ENCODE measurements at places on chromosomes 6 and 20.

DNA sequence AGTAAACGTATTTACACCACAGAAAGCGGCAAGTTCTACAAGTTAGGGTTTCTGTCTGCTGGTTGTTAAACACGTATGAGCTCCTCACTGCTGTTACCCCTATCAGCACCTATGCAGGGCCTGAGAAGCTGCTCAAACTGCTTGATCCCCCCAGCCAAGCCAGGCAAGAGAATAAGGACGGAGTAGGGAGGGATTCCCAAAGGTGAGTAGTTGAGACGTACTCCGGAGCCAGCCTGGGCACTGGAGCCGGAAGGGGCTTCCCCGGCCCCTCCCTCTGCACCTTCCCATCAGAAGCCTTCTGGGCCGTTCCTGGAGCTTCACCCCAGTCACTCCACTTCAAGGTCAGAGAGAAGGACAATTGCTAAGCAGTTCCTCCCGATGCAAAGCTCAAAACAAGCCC is 58.0 kb downstream of the RIPOR3 start:
- DNase-seq: no peak

DNA sequence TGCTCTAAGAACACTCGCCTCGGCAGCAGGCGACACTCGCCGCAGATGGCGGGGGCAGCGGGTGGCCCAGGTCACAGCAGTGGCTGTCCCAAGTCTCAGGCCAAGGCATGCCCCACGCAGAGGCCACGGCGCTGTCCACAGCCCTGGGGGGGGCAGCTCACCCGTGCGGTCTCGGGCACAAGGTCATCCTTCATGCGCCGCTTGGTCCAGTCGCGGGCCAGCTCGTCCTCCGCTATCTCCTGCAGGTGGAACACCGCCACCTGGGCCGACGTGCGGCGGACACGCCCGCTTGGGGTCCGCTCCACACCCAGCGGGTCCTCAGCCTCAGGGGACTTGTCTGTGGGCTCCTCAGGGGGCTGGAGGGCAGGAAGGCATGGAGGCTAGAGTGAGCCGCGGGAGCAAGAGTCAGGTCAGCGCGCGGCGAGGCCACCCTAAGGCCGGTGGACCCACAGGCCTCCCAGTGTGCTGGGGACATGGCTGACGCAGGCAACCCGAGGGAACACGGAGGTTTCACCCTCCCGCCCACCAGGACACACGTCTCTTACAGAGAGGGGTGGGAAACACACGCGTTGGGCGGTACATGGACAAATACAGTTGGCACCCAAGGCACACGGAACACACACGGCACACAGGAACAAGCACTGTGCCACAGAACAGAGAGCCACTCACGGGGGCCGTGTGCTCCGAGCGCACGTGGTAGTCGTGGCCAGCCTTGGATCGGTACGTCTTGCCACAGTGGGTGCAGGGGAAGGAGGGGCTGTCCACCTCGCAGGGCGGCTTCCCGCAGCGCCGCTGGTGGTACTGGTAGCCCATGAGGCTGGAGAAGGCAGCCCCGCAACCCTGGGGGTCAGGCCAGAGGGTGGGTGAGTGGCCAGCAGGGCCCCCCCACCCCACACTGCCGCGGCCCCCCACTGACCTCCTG is 6.5 kb upstream of the UCKL1 start:
- no peak for DNase-seq

DNA sequence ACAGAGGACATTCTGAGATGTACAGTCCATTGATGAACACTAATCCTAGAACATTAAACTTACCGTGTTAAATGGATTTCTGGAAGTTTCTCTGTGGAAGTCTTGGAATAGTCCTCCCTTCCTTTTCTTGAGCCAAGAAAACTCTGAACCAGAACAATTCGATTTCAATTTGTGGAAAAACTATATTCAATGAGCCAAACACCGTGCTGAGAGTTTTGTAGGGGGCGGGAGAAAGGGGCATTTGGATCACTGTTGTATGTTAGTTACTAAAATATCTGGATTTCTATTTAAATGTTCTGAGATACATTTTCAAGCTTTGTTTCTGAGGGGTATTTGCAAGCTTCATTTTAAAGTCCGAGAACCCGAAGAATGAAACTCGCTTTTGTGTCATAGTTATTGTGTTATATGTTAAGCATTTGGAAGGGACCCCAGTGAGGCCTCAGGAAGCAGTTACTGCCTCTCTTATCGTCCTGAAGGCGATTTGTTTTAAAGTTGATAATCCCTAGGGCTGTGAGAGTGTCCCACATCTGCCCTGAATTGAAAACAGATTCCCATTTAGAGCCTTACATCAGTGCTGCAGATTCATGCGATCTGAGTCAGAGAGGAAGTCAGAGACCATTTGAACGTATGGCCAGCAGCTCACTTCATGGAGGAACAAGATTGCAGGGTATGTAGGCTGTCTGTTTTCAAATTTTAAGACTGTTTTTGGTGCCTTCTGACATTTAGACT is 70.8 kb upstream of the SASH1 start:
- DNase-seq: no peak

DNA sequence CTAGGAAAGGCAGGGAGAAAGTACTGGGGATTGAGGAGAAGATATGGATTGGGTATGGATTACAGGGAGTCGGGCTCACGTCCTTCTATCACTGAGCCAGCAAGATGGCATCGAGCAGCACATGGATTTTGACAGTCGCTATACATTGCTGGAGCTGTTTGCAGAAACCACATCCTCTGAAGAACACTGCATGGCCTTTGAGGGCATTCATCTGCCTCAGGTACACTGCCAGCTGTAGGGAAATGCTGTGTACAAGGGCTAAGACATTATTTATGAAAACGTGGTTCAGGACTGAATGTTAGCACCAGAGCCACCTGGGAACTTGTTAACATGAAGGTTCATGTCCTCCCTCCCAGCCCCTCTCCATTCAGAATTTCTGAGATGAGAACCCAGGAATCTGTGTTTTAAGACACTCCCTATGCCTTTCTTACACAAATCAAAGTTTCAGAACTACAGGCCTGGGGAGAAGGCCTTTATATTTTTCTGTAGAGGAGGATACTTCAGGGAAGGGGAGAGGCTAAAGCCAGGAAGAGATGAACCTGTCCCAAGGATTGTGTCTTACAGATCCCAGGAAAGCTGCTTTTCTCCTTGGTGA is 3.5 kb downstream of the CUL9 start:
- no peak for DNase-seq

- no peak for DNase-seq
Observed at GRCh38 chr20:45970646-45971424, 1.2 kb downstream of the ZNF335 start.

GRCh38 chr6:12062605-12063004 is 50.5 kb downstream of the HIVEP1 start:
- no peak for DNase-seq

GRCh38 chr6:14676064-14676463 is 558.5 kb downstream of the CD83 start:
- DNase-seq: no peak

DNA sequence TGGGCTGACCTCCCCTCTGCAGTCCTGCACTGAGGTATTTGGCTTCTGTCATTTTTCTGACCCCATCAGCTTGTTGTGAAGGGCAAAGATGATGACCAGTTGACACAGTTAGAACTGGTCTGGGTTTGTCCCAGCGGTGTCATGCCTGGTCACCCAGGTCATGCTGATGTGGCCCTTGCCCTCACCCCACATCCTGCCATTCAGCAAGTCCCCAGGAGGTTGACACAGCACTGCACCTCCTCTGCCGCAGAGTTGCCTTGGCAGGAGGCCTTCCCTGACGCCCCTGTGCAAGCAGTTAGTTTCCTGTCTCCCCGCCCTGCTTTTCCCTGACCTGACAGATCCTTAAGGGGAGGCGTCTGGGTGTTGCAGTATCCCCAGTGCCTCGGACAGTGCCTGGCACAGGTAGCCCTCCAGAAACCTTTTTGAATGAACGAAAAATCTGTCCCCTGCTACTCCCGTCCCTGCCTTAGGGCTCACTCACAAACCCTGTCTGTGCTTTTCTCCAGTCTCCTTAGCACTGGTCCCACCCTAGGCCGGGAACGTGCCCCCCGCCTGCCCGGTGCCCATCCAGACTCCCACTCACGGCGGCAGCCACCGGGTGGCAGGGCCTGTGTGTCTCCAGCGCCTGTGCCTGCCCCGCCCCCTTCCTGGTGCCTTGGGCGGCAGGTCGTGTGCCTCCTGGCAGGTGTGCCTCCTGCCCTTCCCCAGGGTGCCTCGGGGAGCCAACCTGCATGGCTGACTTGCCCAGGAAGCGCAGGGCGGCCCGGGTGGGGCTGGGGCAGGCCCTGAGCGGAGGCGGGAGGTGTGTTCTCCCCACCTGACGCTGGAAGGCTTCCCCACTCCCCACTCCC is 146.3 kb upstream of the RNF24 start:
- no peak for DNase-seq

DNA sequence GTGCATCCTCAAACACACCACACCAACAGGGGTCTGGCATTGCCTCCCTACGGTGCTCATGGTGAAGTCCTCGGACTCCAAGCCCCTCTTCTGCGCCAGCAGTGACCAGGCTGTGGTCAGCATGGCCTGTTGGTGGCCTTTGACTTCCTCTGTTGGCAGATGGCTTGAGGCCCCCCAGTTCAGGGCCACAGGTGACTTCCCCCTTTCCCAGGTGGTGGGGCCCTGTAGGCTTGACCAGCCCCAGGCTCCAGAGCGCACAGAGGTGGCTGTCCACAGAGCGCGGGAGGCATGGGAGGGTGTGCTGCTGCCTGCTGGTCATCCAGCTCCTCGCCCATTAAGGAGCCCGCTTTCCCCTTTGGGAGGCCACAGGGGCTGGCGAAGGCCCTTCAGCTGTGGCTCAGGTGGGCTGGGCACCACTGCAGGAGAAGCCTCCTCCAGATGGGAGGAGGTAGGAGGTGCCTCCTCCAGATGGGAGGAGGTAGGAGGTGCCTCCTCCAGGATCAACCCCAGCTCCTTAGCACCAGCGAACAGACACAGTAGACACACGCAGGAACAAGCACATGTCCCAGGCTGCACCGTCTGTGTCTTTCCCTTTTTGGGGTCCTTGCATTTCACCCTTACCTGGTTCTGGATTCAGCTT is 52.1 kb upstream of the BHLHE23 start:
- DNase-seq: no peak

- no peak for DNase-seq
Observed at GRCh38 chr6:136520517-136520916, 29.7 kb downstream of the MAP7 start.

GRCh38 chr6:19135706-19136105 is 701.5 kb upstream of the ID4 start:
- DNase-seq: no peak

DNA sequence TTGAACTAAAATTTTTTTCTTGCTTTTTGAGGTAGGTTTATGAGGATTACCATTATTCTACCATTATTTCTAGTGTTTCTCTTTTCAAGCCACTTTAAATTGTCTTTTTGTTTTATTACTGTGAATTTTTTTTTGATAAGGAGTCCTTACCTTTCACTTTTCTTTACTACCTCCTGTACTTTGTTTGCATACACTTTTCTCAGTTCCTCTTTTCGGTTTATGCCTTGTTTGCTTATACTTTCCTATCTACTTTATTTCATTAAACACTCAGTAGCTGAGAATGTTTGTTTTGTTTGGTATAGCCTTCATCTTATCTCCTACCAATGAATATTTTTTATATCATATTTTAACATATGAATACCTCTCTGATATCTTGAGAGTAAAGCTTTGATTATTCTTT is 147.9 kb downstream of the TFAP2B start:
- no peak for DNase-seq

- DNase-seq: no peak
Observed at GRCh38 chr6:91141346-91141745, 554.5 kb upstream of the MAP3K7 start.

- no peak for DNase-seq
Observed at GRCh38 chr6:47603995-47604394, 94.4 kb upstream of the ADGRF4 start.

GRCh38 chr6:134145786-134146185 is 93.4 kb upstream of the SLC2A12 start:
- DNase-seq: no peak

GRCh38 chr6:29941471-29941870 is 861 bp upstream of the HLA-A start:
- no peak for DNase-seq

GRCh38 chr20:20480126-20480525 is 112.2 kb downstream of the INSM1 start:
- DNase-seq: no peak

- no peak for DNase-seq
Observed at GRCh38 chr6:169826697-169827096, 75.3 kb downstream of the ERMARD start.

DNA sequence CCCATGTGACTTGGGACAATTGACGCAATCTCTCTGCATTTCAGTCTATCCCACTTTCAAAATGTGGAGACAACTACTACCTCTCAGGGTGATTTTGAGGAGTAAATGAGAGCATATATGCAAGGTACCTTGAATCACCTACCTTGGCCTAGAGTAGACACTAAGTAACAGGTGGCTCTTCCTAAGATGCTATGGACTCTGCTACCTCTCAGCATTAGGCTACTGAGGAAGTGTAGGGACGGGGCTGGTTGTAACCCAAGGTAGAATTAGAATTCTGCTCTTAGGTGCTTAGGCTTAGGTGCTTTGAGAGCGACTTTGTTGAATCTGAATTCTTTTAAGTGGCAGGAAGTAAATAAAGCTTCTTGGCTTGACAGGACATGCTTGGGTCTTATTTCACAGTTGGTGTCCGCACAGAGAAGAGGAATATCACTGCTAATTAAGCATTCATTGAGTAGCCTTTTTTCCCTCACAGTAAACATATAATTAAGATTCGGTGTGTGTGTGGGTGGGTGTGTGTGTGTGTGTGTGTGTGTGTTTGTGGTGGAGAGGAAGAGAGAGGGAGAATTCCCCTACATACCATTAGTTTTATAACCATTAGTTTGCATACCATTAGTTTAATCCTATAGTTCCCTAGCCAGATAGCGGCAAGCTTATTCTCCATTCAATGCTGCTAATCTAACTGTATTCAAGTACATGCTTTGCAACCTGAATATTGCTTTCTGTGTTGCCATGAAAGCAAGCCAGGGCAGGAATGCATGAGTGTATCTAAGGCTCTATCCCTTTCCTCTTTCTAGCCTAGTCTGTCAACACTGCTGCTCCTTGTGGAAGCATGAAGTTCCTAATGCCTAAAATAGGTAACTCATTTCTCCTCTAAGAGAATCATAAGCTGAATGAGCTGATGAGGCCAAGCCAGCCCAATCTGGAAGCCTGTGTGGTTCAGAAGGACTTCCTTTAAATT is 112.5 kb downstream of the IPCEF1 start:
- DNase-seq: no peak

DNA sequence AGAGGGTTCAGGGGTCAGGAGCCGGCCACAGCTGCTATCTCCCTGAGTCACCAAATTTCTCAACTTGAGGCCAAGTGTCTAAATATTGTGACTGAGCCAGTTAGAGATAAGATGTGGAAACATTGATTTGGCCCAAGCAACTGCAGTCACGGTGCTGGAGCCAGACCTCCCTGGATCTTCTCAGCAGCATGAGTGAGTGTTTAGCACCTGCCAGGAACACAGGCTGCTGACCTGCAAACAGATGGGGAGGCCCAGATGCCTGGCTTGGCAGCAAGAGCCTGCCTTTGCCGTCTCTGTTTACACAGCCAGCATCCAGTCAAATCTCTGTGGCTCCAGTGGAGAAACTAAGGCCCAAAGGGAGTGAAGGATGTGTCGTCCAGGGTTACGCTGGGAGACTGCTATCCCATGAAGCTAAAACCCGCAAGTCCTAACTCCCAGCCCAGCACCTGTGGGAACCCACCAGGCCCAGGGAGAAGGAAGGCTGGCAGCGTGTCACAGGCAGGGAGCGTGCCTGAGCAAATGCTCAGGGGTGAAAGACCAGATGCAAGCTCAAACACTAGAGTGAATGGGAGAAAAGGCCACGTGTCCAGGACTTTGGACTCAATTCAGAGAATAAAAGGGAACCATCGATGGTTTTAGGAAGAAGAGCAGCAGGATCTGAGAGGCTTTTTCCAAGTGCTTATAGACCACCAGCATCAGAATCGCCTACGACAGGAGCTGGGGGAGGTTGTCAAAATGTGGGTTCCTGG is 15.9 kb upstream of the PTGIS start:
- DNase-seq: no peak
